Hepatic stellate cell (primary cell): ENCODE measurements at places on chromosomes 7 and 10.
A peak's percentile ranks its signal among the peaks of the same experiment; 100 is the strongest.

DNA sequence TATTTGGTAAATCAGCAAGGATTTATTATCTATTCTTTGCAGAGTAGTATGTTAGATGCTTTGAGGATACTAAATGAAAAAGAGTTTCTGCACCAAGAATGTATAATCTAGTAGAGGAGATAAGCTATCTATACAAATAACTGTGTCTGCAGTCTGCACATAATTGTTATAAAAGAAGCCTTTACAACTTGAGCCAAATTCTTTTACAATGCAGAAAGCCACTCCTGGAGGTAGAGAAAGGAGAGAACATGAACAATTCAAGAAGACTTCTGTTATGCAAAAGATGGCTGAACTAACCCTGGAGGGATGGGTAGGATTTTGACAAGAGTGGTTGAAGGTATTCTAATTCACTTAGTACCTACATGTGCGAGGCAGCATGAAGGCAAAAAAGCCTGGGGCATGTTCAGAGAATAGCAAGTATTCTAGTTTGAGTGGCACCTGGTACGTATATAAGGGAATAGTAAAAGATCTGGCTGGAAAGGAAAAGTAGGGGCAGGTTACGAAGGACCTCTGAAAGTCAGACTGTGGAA, 251.1 kb upstream of the KAT6B start:
- DNase-seq: no peak

- no peak for DNase-seq
Observed at GRCh38 chr7:116139007-116139406, 71.3 kb upstream of the TES start.

DNA sequence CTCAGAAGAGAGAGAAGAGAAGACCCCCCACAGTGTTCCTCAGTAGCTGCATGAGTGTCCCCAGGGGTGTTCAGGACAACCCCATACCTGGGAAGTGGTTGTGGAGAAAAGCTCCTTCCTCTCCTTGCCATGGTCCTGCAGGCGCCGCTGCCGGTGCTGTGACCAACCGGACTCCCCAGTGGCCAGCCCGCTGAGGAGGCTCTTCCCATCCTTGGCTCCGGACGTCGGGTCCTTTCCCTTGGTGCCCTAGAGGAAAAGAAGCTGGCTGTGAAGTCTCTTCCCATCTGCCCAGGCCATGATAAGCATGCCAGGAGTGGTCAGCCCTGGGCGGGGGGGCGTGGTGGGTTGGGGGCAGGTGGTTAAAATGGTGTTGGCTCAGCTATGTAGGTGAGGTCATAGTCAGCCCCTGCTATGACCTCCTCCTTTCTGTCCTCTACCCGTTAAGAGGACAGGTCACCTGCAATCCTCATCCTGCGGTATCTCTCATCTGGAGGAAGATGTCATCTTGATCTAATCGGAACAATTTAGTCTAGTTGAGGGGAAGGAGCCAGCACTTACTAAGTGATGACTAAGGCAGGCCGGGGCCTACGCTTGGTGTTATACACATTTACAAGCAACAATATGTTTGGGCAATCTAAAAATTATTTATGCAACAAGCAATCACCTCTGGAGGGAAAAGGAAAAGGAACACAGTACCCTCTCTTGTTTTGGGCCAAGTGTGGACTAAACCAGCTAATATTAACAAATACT, 13.2 kb downstream of the WDR91 start:
- DNase-seq: no peak

DNA sequence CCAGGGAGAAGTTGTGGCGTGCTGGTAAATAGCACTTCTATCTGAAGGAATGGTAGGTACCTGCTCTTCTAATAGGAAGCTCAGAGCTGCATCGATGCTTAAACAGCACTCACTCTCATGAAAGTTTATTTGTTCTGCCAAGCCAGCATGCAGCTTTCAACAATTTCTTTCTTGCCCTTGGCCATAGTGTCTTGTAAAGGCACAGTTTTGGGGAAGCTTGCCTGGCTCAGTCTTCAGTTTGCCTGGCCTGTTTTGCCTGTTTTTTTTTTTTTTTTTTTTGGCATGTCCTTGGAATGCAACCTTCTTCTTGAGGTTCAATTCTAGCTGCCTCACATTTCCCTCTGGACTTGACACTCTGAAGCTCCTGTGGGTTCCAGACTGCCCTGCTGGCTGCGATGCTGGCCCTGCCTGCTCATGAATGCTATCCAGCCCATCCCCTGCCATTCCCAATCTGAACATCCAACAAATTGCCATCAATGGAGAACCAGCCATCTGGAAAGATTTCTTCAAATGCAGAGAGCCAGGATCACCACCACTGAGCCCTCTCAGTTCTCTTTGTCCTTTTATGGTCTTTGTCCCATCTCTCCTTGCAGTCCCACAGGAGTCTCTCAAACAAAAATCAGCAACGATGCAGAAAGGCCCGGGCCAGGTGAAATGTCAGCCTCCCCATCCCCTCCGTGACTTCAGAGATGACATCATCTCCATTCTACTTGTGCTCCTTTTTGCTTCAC, 133.9 kb downstream of the ANLN start:
- no peak for DNase-seq

GRCh38 chr7:92769394-92769699, 67.0 kb downstream of the CDK6 start:
- no peak for DNase-seq

GRCh38 chr10:76303682-76304316, 872.4 kb downstream of the LRMDA start:
- DNase-seq: peak; percentile 58

DNA sequence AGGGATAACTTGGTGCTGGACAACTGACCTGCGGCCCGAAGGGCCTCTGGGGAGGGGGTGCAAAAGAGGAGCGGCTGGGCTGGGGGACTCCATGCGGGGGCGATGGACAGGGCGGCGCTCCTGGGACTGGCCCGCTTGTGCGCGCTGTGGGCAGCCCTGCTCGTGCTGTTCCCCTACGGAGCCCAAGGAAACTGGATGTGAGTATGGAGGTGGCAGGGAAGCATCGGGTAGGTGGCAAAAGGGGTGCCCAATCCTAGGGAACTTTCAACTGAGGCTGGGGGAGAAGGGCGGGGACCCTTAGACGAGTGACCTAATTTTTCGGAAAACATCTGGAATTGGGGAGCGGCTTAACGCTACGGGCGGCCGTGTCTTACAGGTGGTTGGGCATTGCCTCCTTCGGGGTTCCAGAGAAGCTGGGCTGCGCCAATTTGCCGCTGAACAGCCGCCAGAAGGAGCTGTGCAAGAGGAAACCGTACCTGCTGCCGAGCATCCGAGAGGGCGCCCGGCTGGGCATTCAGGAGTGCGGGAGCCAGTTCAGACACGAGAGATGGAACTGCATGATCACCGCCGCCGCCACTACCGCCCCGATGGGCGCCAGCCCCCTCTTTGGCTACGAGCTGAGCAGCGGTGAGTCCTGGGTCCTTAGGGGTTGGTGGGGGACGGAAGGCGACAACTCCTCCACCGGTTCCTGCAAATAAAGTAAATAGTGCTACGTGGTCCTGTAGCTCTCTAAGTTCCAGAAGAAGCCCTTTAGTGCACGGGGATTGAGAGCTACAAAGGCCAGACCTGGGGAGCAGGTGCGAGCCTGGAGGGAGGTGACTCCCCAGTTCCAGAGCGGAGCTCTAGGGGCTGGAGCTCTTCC, 622 bp downstream of the WNT16 start:
- DNase-seq: peak; percentile 31
